A549 (cell line): ENCODE measurements at places on chromosomes 5 and 9.

DNA sequence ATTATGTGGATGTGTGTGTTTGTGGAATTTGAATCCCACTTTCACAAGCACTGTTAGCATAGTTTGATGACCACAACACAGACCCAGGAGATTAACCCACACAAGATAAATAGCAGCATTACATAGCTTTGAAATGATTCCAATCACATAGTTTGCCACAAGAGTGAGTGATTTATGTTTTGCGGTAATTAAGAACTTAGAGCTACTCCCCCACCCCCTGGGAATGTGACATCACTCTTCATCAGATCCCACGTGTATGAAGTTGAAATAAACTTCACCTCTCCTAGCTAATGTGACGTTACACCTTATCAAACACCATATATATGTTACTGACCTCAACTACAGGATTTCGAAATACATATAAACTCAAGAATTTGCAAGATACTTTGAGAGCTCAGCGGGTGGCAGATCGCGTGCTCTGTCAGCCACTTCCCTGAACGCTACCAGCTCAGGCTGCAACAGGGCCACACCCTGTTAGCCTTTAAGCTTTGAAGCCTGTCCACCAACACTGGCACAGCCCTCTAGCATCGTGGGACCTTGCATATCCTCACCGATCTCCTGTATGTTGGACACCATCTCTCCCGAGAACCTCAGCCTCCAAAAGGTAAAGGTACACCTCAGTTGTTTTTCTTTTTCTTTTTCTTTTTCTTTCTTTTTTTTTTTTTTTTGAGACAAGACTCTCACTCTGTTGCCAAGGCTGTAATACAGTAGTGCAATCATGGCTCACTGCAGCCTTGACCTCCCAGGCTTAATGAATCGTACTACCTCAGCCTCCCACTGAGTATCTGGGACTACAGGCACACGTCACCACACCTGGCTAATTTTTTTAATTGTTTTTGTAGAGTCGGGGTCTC is 1.7 kb upstream of the AGTPBP1 start:
- peak; percentile 27 for DNase-seq

DNA sequence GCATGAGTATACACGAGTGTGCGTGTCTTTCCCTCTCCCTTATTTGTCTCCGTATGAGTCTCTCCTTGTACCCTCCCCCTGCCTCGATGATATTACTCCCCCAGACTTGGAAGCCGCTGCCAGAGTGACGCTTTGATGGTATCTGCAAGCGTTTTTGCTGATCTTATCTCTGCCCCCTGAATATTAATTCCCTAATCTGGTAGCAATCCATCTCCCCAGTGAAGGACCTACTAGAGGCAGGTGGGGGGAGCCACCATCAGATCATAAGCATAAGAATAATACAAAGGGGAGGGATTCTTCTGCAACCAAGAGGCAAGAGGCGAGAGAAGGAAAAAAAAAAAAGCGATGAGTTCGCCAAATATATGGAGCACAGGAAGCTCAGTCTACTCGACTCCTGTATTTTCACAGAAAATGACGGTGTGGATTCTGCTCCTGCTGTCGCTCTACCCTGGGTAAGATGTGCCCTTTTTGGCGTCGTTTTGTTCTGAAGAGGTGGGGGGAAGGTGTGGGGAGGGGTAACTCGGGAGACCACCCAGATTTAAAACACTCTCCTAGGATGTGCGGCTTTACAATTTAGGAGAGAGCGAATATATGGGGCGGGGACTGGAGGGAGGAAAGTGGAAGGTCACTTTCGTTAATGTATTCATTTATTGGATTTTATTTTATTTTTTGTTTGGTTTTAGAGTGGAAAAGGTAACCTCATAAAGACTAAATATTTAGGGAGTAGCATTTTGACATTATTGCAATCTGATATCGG is at the start of gene GABRG2:
TSS of gene GABRG2 (plus strand) at position 119 of the 757 bp plus-strand sequence. CDS start at position 346, 227 bp downstream.
- no peak for DNase-seq

- DNase-seq: no peak
These were observed 441.8 kb upstream of the RIOK2 start for GRCh38 chr5:97624886-97625285.

DNA sequence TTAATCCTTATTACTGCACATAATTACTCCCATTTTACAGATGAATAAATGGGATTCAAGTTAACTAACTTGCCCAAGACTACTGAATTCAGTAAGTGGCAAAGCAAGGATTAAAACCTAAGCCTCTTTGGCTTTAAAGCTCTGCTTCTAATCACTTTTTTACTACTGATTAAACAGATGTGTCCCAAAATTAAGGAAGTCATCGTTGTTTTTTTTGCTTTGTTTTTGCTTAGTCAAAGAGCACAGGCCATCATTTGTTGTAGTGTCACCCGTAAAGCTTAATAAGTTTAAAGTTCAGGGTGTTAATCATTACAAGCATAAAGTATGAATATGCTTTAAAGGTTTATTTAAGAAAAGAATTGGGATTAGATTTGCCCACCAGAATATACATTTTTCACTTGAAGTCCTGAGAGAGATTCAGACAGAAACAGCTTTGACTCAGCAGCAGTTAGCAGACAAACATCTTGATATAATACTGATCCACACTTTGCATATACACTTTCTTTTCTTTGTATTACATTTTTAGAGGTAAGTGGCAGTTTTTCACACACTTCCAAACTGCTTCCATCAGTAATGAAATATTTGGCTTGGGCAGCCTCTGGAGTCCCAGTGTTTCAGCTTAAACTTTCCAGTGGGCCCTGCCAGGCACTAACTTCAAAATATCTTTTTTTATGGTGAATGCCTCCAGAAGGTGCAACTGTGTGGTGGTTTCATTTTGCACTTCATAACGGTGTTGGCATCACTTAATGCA is 52.7 kb downstream of the PIK3R1 start:
- DNase-seq: no peak

DNA sequence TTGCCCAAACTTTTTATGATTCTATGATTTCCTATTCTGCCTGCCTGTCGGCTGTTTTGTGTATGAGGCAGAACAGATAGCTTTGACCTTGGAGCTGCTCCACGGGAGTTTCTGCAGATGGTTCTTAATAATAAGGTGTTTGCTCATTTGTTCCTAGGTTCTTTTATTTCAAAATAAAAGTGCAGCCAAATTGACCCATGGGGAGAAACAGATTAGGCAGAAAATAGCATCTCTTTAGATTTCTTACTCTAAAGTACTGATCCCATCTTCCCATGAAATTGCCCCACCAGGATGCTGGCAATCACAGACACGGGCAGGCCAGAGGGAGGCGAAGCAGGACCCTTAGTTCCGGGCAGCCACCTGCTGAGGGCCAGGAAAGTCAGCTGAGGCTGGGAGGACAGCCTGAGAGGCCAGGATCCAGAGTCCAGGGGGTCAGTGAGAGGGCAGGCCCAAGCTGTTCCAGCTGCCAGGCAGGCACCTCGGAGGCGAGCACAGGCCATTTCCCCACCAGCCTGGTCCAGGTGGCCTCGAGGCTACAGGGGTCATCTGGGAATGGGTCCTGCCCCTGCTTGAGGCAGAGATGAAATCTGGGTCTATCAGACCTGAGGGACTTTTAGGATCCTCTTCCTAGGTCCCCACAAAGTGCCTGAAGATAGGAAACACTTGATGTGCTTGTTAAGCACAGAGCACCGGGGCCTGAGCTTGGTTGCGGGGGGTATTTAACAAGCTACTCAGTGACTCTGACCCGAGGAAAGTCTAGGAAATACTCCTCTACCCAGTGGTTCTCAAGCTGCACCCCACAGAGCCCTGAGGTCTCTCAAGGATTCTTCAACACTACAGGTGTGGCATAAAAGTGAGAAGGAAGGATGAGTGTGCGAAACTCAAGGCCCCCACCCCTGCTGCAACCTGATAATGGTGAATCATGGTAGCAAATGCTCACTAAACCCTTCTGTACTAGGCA is 145.4 kb downstream of the CMYA5 start:
- no peak for DNase-seq

- DNase-seq: no peak
These were observed 1.7 kb upstream of the PTGDS start for GRCh38 chr9:136975644-136976043.

DNA sequence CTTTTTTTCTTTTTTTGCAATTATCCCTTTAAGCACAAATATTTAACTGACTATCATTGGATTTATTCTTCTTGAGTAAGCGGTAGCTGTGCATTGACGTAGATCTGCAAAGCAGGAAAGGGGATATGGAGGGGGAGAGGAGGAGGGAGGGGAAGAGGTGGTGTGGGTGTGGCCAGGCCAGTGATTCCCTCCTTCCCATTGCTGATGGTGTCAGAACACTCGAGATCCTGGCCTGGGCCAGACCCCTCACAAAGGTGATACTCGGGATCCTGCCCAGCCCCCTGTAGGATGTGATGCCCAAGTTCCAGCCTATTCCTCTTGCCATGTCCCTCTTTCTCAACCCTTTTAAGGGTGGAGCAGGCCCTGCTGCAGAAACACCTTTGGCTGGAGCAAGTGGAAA is 9.9 kb downstream of the SLC36A3 start:
- DNase-seq: no peak

GRCh38 chr9:127935765-127936221 is 1.9 kb downstream of the DPM2 start:
- DNase-seq: no peak

GRCh38 chr9:33041432-33042188 is 16.5 kb downstream of the DNAJA1 start:
- no peak for DNase-seq
